Neuronal stem cell (in vitro differentiated cells): ENCODE measurements at places on chromosomes 3 and 15.

- H3K27me3 ChIP-seq = no peaks in the 10 kb centered on the region
- H3K4me3 ChIP-seq = no peak overlapping the region
- H3K4me1 ChIP-seq = peaks cover 16% of the 10 kb centered on the region
- H3K36me3 ChIP-seq = no peaks in the 10 kb centered on the region
- H3K27ac ChIP-seq = no peak overlapping the region
- no peak for DNase-seq
These were observed 263.5 kb upstream of the CFAP20DC start for GRCh38 chr3:59313365-59313764.

DNA sequence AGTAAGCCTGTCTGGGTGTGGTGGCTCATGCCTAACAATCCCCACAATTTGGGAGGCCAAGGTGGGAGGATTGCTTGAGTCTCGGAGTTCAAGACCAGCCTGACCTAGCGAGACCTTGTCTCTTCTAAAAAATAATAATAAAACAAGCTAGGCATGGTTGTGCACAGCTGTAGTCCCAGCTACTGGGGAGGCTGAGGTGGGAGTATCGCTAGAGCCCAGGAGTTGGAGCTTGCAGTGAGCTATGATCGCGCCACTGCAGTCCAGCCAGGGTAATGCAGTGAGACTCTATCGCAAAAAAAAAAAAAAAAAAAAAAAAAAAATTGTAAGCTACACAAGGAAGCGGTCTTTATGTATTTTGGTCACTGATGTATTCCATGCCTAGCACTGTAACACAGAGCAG is 242.4 kb upstream of the WNT5A start:
- no peak overlapping the region for H3K4me3 ChIP-seq
- no peak for DNase-seq
- H3K36me3 ChIP-seq = no peaks in the 10 kb centered on the region

GRCh38 chr3:169695031-169695430 is 31.5 kb upstream of the MECOM start:
- DNase-seq = no peak
- no peaks in the 10 kb centered on the region for H3K27me3 ChIP-seq
- no peaks in the 10 kb centered on the region for H3K36me3 ChIP-seq
- H3K27ac ChIP-seq = no peak overlapping the region

GRCh38 chr3:175861916-175862315 is 1002.8 kb downstream of the NAALADL2 start:
- H3K27me3 ChIP-seq = no peaks in the 10 kb centered on the region
- H3K4me3 ChIP-seq = no peak overlapping the region
- DNase-seq = no peak
- no peaks in the 10 kb centered on the region for H3K4me1 ChIP-seq
- H3K36me3 ChIP-seq = no peaks in the 10 kb centered on the region

DNA sequence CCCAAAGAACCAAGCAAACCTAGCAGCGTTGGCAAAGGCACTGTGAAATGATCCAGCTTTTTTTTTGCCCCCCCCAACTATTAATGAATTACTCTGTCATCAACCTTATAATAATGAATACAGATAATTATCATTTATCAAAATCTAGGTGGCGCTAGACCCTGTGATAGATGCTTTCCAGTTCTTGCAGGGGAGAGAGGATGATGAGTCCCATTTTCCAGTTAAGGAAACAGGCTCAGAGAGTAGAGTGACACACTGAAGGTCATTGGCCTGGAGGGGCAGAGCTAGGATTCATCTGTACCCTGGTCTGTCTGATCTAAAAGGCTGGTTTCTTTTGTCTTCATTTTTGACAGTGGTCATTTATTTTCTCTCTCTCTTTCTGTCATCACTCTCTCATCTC is 5.0 kb downstream of the ACOX2 start:
- H3K4me3 ChIP-seq = no peak overlapping the region
- H3K4me1 ChIP-seq = peaks cover 20% of the 10 kb centered on the region
- no peak for DNase-seq
- no peaks in the 10 kb centered on the region for H3K27me3 ChIP-seq

GRCh38 chr3:141553055-141553454 is 66.2 kb downstream of the RASA2 start:
- peaks cover 3% of the 10 kb centered on the region for H3K36me3 ChIP-seq
- no peak overlapping the region for H3K27ac ChIP-seq
- H3K27me3 ChIP-seq = no peaks in the 10 kb centered on the region
- no peak for DNase-seq

DNA sequence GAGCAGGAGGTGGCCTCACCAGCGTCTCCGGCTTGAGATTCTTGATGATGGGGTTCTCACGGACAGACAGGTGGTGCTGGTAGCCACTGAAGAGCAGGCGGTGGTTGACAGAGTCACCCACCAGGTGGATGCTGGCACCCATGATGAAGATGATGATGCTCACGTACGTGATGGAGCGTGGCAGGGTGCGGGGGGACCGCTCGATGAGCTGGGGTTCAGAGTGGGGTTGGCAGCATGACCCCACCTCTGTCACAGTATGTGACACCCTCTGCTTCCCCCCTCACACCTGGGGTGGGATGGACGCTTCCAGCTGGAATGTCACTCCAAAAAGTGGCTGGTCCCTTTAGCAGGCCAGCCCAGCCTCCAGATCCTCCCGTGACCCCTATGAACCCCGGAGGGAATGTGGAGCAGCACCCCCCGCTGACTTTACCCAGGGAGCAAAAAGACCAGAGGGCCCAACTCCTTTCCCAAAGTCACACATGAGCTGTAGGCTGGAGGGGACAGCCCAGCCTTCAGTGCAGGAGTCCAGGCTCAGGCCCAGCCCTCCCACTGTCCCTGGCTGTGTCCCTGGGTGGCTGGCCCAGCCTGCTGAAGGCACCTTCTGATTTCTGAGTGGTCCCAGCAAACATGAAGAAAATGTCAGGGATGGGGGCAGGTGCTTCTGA is 6.7 kb upstream of the CALML4 start:
- DNase-seq = no peak
- H3K4me1 ChIP-seq = no peaks in the 10 kb centered on the region
- no peaks in the 10 kb centered on the region for H3K27me3 ChIP-seq
- peaks cover 8% of the 10 kb centered on the region for H3K36me3 ChIP-seq

DNA sequence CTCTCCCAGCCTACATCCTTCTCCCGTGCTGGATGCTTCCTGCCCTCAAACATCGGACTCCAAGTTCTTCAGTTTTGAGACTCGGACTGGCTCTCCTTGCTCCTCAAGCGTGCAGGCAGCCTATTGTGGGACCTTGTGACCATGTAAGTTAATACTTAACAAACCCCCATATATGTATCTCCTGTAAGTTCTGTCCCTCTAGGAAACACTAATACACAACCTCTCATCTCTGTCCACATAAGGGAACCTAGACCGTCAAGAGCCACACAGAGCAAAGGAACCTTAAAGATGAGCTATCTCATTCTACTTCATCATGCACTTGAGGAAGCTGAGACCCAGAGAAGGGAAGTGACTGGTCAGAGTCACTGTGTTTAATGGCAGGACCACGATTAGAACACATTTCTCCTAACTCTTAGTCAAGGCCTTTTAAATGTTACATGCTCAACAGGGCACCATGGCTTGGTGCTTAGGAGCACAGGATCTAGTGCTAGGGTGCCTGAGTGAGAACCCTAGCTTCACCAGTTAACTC is 50.3 kb downstream of the NPTN start:
- DNase-seq = no peak
- H3K27me3 ChIP-seq = no peaks in the 10 kb centered on the region
- no peak overlapping the region for H3K27ac ChIP-seq
- H3K36me3 ChIP-seq = peaks cover 88% of the 10 kb centered on the region
- H3K4me1 ChIP-seq = no peaks in the 10 kb centered on the region
- H3K4me3 ChIP-seq = no peak overlapping the region

DNA sequence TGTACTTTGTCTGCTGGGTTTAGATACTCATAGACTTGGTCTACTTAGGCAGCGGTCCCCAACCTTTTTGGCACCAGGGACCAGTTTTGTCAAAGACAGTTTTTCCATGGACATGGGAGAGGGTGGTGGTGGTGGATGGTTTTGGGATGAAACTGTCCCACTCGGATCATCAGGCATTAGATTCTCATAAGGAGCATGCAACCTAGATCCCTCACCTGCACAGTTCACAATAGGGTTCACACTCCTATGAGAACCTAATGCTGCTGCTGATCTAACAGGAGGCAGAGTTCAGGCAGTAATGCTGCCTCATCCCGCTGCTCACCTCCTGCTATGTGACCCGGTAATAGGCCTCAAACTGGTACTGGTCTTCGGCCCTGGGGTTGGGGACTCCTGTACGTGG is 45.3 kb downstream of the CMSS1 start:
- no peak overlapping the region for H3K4me3 ChIP-seq
- H3K36me3 ChIP-seq = peaks cover 66% of the 10 kb centered on the region
- no peaks in the 10 kb centered on the region for H3K27me3 ChIP-seq
- H3K4me1 ChIP-seq = peaks cover 7% of the 10 kb centered on the region
- no peak for DNase-seq
- no peak overlapping the region for H3K27ac ChIP-seq

GRCh38 chr3:43015991-43016865 is 37.1 kb downstream of the GASK1A start:
- no peaks in the 10 kb centered on the region for H3K27me3 ChIP-seq
- H3K4me3 ChIP-seq = no peak overlapping the region

- H3K4me3 ChIP-seq = no peak overlapping the region
- no peaks in the 10 kb centered on the region for H3K36me3 ChIP-seq
- no peak for DNase-seq
- H3K4me1 ChIP-seq = peaks cover 9% of the 10 kb centered on the region
- H3K27ac ChIP-seq = no peak overlapping the region
These were observed 65.1 kb downstream of the EPHB1 start for GRCh38 chr3:134860141-134860540.

GRCh38 chr15:68603951-68604350 is 25.2 kb downstream of the CORO2B start:
- no peaks in the 10 kb centered on the region for H3K36me3 ChIP-seq
- H3K4me1 ChIP-seq = peaks cover 47% of the 10 kb centered on the region
- H3K27ac ChIP-seq = no peak overlapping the region
- H3K4me3 ChIP-seq = no peak overlapping the region
- no peak for DNase-seq
- no peaks in the 10 kb centered on the region for H3K27me3 ChIP-seq

- DNase-seq = no peak
- no peak overlapping the region for H3K4me3 ChIP-seq
- no peaks in the 10 kb centered on the region for H3K36me3 ChIP-seq
- H3K27me3 ChIP-seq = no peaks in the 10 kb centered on the region
- H3K27ac ChIP-seq = no peak overlapping the region
These were observed 81.9 kb upstream of the SLC25A36 start for GRCh38 chr3:140859592-140860336.

GRCh38 chr3:73637042-73637441 is 12.3 kb upstream of the PDZRN3 start:
- no peaks in the 10 kb centered on the region for H3K36me3 ChIP-seq
- H3K4me3 ChIP-seq = no peak overlapping the region
- H3K4me1 ChIP-seq = peaks cover 6% of the 10 kb centered on the region
- DNase-seq = no peak
- no peaks in the 10 kb centered on the region for H3K27me3 ChIP-seq
- H3K27ac ChIP-seq = no peak overlapping the region

GRCh38 chr15:70098461-70099166 is 897 bp upstream of the TLE3 start:
- H3K27ac ChIP-seq = no peak overlapping the region
- peak overlapping the region; percentile 56 for H3K4me3 ChIP-seq
- H3K4me1 ChIP-seq = peaks cover 21% of the 10 kb centered on the region
- no peaks in the 10 kb centered on the region for H3K36me3 ChIP-seq
- peaks cover 26% of the 10 kb centered on the region for H3K27me3 ChIP-seq

GRCh38 chr15:78167227-78167888 is 18.2 kb downstream of the IDH3A start:
- DNase-seq = no peak
- H3K27me3 ChIP-seq = no peaks in the 10 kb centered on the region
- H3K4me1 ChIP-seq = no peaks in the 10 kb centered on the region
- H3K36me3 ChIP-seq = peaks cover 86% of the 10 kb centered on the region
- H3K4me3 ChIP-seq = no peak overlapping the region

- no peaks in the 10 kb centered on the region for H3K27me3 ChIP-seq
- H3K36me3 ChIP-seq = no peaks in the 10 kb centered on the region
- H3K27ac ChIP-seq = peak overlapping the region; percentile 83
- no peak for DNase-seq
- H3K4me3 ChIP-seq = peak overlapping the region; percentile 97
These were observed 812 bp upstream of the SEC62 start for GRCh38 chr3:169965562-169966427.

- H3K27ac ChIP-seq = no peak overlapping the region
- no peak overlapping the region for H3K4me3 ChIP-seq
- no peak for DNase-seq
- H3K27me3 ChIP-seq = no peaks in the 10 kb centered on the region
These were observed 148.1 kb upstream of the SLC24A5 start for GRCh38 chr15:47972738-47973137.

GRCh38 chr15:67409175-67409574 is 111.8 kb upstream of the C15orf61 start:
- no peak for DNase-seq
- peaks cover 8% of the 10 kb centered on the region for H3K4me1 ChIP-seq
- H3K27me3 ChIP-seq = no peaks in the 10 kb centered on the region
- H3K4me3 ChIP-seq = no peak overlapping the region
- H3K27ac ChIP-seq = no peak overlapping the region
- H3K36me3 ChIP-seq = no peaks in the 10 kb centered on the region

- H3K4me3 ChIP-seq = no peak overlapping the region
- H3K27ac ChIP-seq = no peak overlapping the region
- H3K4me1 ChIP-seq = no peaks in the 10 kb centered on the region
- H3K27me3 ChIP-seq = no peaks in the 10 kb centered on the region
- no peak for DNase-seq
- no peaks in the 10 kb centered on the region for H3K36me3 ChIP-seq
These were observed 130.4 kb downstream of the ZNF385D start for GRCh38 chr3:21620511-21621155.

GRCh38 chr3:77320514-77320913 is 280.6 kb downstream of the ROBO2 start:
- H3K27me3 ChIP-seq = no peaks in the 10 kb centered on the region
- no peaks in the 10 kb centered on the region for H3K36me3 ChIP-seq
- no peak overlapping the region for H3K27ac ChIP-seq
- H3K4me3 ChIP-seq = no peak overlapping the region
